ENCODE measurements at places on chromosomes 3 and 15. TPM values are rescaled to one million over a fixed set of nuclear protein-coding genes. Genes with fewer than 3 reads are reported as not detected.
A peak's percentile ranks its signal among the peaks of the same experiment; 100 is the strongest.

Gene GOLGA6A
- not detected for total RNA-seq

Gene MUC13
- not detected for total RNA-seq

Gene CLSTN2
- not detected for total RNA-seq

Gene UBAP1L
- 6.3 TPM for total RNA-seq

Gene DCP1A
- total RNA-seq, result 42.1 TPM

Gene TM4SF1
- 0.26 TPM for total RNA-seq

- no peak for DNase-seq
- H3K4me3 ChIP-seq, result no peak overlapping the region
- no peaks in the 10 kb centered on the region for H3K36me3 ChIP-seq
- peaks cover 33% of the 10 kb centered on the region for H3K27me3 ChIP-seq
These were observed 51.3 kb upstream of the KPNA4 start for GRCh38 chr3:160616716-160617115.

GRCh38 chr3:140092848-140093536 is 158.0 kb downstream of the CLSTN2 start:
- no peak for DNase-seq
- no peaks in the 10 kb centered on the region for H3K36me3 ChIP-seq
- H3K4me3 ChIP-seq, result no peak overlapping the region
- H3K27ac ChIP-seq, result no peak overlapping the region
- no peaks in the 10 kb centered on the region for H3K27me3 ChIP-seq

- H3K4me3 ChIP-seq, result peak overlapping the region; percentile 44
- H3K36me3 ChIP-seq, result no peaks in the 10 kb centered on the region
- no peak for DNase-seq
- H3K27me3 ChIP-seq, result peaks cover 17% of the 10 kb centered on the region
- H3K27ac ChIP-seq, result no peak overlapping the region
- no peaks in the 10 kb centered on the region for H3K4me1 ChIP-seq
These were observed 19.4 kb upstream of the ADAMTS7 start for GRCh38 chr15:78830514-78831228.

- no peaks in the 10 kb centered on the region for H3K36me3 ChIP-seq
- no peak overlapping the region for H3K4me3 ChIP-seq
- DNase-seq, result no peak
- H3K27me3 ChIP-seq, result peaks cover 2% of the 10 kb centered on the region
- H3K4me1 ChIP-seq, result no peaks in the 10 kb centered on the region
These were observed 32.7 kb downstream of the EFHB start for GRCh38 chr3:19901337-19901736.

DNA sequence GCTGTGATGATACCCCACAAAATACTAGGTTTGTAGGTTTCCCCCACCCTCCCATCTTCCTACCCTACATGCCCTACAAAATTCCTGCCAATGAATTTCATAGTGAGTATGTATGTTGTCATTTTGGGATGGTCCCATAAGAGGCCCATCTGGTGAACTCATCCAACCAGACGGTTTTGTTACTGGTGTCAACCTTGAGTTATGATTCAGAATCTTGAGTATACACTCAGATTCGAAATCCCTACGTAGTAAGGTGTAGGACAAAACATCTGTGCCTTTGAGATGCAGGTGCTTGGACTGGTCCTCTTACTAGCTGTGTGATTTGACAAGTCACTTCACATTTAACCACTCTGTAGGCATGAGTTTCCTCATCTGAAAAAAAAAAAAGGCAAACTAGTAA is 3.6 kb downstream of the SIAH2 start:
- peak; percentile 60 for DNase-seq
- H3K27ac ChIP-seq, result peak overlapping the region; percentile 98
- peaks cover 51% of the 10 kb centered on the region for H3K4me1 ChIP-seq
- H3K27me3 ChIP-seq, result no peaks in the 10 kb centered on the region

GRCh38 chr3:74115906-74116305 is 491.2 kb upstream of the PDZRN3 start:
- H3K27ac ChIP-seq, result no peak overlapping the region
- H3K4me3 ChIP-seq, result no peak overlapping the region
- H3K27me3 ChIP-seq, result no peaks in the 10 kb centered on the region
- no peaks in the 10 kb centered on the region for H3K36me3 ChIP-seq

- H3K36me3 ChIP-seq, result peaks cover 4% of the 10 kb centered on the region
- peak overlapping the region; percentile 14 for H3K27ac ChIP-seq
- peaks cover 3% of the 10 kb centered on the region for H3K27me3 ChIP-seq
- DNase-seq, result no peak
- peaks cover 27% of the 10 kb centered on the region for H3K4me1 ChIP-seq
- H3K4me3 ChIP-seq, result no peak overlapping the region
These were observed 4.1 kb downstream of the EFCAB12 start for GRCh38 chr3:129424185-129424841.

DNA sequence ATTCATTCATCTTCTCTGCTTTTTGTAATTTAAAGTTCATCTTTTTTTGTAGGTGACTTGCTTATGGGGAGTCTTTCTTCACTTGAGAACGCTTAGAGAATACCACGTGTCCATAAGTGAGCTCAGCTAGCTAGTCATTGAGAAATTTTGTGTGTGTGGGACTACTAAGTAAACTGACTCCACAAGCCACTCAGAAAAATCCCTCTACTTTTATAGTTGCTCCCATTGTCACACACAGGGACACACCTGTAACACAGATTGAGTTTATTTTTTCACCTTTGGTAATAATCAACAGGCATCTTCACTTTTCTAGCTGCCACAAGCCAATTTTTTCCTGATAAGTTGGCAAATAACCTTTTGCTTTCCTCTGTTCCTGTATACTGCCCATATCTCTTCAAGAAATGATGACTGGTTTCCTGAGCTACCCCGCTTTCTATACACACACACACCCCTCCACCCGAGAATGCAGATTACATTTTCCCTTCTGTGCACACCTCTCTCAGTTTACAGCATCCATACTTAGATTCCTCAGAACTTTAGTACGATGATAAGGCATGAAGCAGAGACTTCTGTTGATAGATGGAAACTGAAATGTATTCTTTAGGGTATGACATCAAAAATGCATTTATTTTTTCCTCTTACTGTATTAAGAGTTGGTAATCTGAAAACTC is 4.6 kb downstream of the TSC22D2 start:
- H3K27ac ChIP-seq, result peak overlapping the region; percentile 56
- no peaks in the 10 kb centered on the region for H3K27me3 ChIP-seq
- peak overlapping the region; percentile 81 for H3K4me3 ChIP-seq
- peaks cover 45% of the 10 kb centered on the region for H3K4me1 ChIP-seq
- peaks cover 45% of the 10 kb centered on the region for H3K36me3 ChIP-seq
- DNase-seq, result peak; percentile 67

DNA sequence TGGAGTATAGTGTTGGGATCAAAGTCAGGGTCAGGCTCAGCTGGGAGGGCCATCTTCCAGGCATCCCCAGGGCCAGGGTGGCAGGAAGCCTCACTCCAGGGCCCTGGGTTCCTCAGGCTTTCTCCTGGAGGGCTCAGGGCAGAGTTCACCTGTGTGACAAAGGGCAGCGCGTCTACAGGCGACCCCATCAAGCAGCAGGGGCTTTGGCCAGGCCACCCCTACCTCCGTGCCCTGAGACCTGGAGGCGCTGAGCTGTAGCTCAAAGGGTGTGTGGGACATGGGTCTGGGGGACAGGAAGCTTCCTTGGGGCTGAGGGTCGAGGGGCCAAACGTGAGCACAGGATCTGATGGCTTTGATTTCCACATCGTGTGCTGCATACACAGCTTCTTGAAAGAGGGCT is 12.8 kb downstream of the SPTBN5 start:
- peaks cover 15% of the 10 kb centered on the region for H3K27me3 ChIP-seq
- peaks cover 3% of the 10 kb centered on the region for H3K36me3 ChIP-seq
- peak overlapping the region; percentile 26 for H3K4me3 ChIP-seq
- H3K27ac ChIP-seq, result no peak overlapping the region
- DNase-seq, result no peak

- H3K36me3 ChIP-seq, result peaks cover 2% of the 10 kb centered on the region
- H3K4me1 ChIP-seq, result peaks cover 12% of the 10 kb centered on the region
These were observed 205.0 kb downstream of the FOXP1 start for GRCh38 chr3:71378509-71378908.

- H3K27ac ChIP-seq, result no peak overlapping the region
- H3K4me3 ChIP-seq, result no peak overlapping the region
- H3K27me3 ChIP-seq, result no peaks in the 10 kb centered on the region
- H3K36me3 ChIP-seq, result no peaks in the 10 kb centered on the region
- DNase-seq, result no peak
These were observed 891.4 kb downstream of the NTRK3 start for GRCh38 chr15:87365186-87365585.

DNA sequence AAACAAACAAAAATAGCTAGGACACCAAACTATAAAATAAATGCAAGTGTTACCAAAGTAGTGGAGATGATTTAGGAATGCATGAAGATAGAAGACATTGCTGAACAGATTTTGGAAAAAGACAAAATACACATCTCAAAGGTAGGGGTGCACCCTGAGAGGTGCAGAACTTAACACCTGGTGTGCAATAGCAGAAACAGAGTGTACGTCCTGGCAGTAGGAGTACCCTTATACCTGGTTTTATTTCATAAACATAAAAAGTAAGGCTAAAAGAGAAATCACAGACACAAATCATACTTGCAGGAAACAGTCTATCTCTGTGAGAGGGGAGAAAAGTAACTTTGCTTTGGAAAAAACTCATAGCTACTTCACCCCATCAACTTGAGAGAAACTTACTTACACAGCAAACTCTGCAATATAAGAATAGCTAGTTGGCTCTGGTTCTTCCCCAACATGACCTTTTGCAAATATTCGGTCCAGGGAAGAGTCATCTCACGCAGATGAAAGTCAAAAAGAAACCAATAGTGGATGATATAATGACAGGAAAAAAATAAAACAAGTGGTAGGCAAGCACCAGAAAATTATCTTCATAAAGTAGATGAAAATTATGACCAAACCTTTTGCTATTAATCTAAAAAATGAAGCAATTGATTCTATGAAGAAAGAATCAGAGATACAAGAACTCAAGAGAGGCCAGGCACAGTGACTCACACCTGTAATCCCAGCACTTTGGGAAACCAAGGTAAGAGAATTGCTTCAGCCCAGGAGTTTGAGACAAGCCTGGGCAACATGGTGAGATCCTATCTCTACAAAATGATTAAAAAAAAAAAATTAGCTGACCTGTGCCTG is 108.9 kb upstream of the BNIP2 start:
- peak; percentile 61 for DNase-seq
- H3K27me3 ChIP-seq, result peaks cover 22% of the 10 kb centered on the region
- peak overlapping the region; percentile 67 for H3K27ac ChIP-seq
- no peaks in the 10 kb centered on the region for H3K36me3 ChIP-seq
- peaks cover 46% of the 10 kb centered on the region for H3K4me1 ChIP-seq

- no peak overlapping the region for H3K27ac ChIP-seq
- peaks cover 11% of the 10 kb centered on the region for H3K36me3 ChIP-seq
- DNase-seq, result no peak
- peaks cover 12% of the 10 kb centered on the region for H3K27me3 ChIP-seq
- peaks cover 23% of the 10 kb centered on the region for H3K4me1 ChIP-seq
These were observed 3.2 kb downstream of the KCTD6 start for GRCh38 chr3:58495101-58495500.

GRCh38 chr3:25468866-25469319 is 40.8 kb downstream of the RARB start:
- H3K27me3 ChIP-seq, result no peaks in the 10 kb centered on the region
- H3K27ac ChIP-seq, result no peak overlapping the region
- DNase-seq, result no peak
- no peaks in the 10 kb centered on the region for H3K4me1 ChIP-seq

GRCh38 chr3:138348754-138349739 is 668 bp downstream of the MRAS start:
- H3K4me1 ChIP-seq, result peaks cover 6% of the 10 kb centered on the region
- peaks cover 42% of the 10 kb centered on the region for H3K27me3 ChIP-seq
- no peak overlapping the region for H3K27ac ChIP-seq
- H3K4me3 ChIP-seq, result peak overlapping the region; percentile 65

DNA sequence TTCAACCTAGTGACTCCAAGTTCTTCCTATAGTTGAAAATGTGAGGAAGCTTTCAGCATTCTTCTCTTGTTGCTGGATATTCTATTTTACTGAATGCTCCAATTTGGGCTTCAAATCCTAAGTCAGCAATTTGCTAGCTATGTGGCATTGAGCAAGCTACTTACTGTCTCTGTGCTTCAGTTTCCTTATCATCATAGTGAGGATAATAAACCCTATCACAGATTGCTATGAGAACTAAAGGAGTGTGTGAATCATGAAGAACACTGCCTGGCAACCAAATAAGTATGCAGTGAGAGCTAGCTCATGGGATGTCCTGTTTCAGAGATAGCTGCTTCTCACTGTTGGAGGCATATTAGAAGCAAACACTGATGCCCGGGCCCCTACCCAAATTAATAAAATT is 163.8 kb upstream of the CDIN1 start:
- DNase-seq, result no peak
- no peaks in the 10 kb centered on the region for H3K27me3 ChIP-seq
- no peak overlapping the region for H3K27ac ChIP-seq
- H3K36me3 ChIP-seq, result no peaks in the 10 kb centered on the region

- DNase-seq, result no peak
- no peaks in the 10 kb centered on the region for H3K36me3 ChIP-seq
- no peak overlapping the region for H3K4me3 ChIP-seq
- H3K4me1 ChIP-seq, result no peaks in the 10 kb centered on the region
- no peak overlapping the region for H3K27ac ChIP-seq
- H3K27me3 ChIP-seq, result peaks cover 18% of the 10 kb centered on the region
These were observed 272.0 kb upstream of the RORA start for GRCh38 chr15:61500951-61501620.

GRCh38 chr3:104947943-104948342 is 418.8 kb upstream of the ALCAM start:
- no peaks in the 10 kb centered on the region for H3K4me1 ChIP-seq
- no peak for DNase-seq
- H3K36me3 ChIP-seq, result no peaks in the 10 kb centered on the region
- no peaks in the 10 kb centered on the region for H3K27me3 ChIP-seq
- H3K4me3 ChIP-seq, result no peak overlapping the region

GRCh38 chr15:65189102-65189740 is 4.1 kb upstream of the CLPX start:
- peaks cover 1% of the 10 kb centered on the region for H3K36me3 ChIP-seq
- H3K27ac ChIP-seq, result no peak overlapping the region
- peaks cover 7% of the 10 kb centered on the region for H3K4me1 ChIP-seq
- peaks cover 1% of the 10 kb centered on the region for H3K27me3 ChIP-seq
- no peak overlapping the region for H3K4me3 ChIP-seq
- peak; percentile 73 for DNase-seq

GRCh38 chr15:95446854-95447253 is 883.6 kb upstream of the NR2F2 start:
- H3K27me3 ChIP-seq, result peaks cover 8% of the 10 kb centered on the region
- H3K4me3 ChIP-seq, result peak overlapping the region; percentile 52
- DNase-seq, result peak; percentile 84
- peak overlapping the region; percentile 48 for H3K27ac ChIP-seq
- H3K36me3 ChIP-seq, result peaks cover 3% of the 10 kb centered on the region

- no peak overlapping the region for H3K27ac ChIP-seq
- no peak overlapping the region for H3K4me3 ChIP-seq
- H3K36me3 ChIP-seq, result no peaks in the 10 kb centered on the region
- H3K4me1 ChIP-seq, result no peaks in the 10 kb centered on the region
These were observed 875.6 kb upstream of the ROBO1 start for GRCh38 chr3:80643421-80643820.

All from activated CD4-positive, alpha-beta T cell treated with anti-CD3 and anti-CD28 coated beads, Interleukin-2, amount 10 ng/mL, durations not matched to agents 24 days and 14 days (primary cell).